Fibroblast of skin of scalp (primary cell): ENCODE measurements at places on chromosomes 7 and 10.

GRCh38 chr7:46756996-46757395 is 824.9 kb downstream of the TNS3 start:
- no peak for DNase-seq

GRCh38 chr7:388961-389701 is 99.2 kb downstream of the FOXL3 start:
- DNase-seq, result no peak

- no peak for DNase-seq
Measured at GRCh38 chr10:122194251-122194650, 76.8 kb upstream of the BTBD16 start.

DNA sequence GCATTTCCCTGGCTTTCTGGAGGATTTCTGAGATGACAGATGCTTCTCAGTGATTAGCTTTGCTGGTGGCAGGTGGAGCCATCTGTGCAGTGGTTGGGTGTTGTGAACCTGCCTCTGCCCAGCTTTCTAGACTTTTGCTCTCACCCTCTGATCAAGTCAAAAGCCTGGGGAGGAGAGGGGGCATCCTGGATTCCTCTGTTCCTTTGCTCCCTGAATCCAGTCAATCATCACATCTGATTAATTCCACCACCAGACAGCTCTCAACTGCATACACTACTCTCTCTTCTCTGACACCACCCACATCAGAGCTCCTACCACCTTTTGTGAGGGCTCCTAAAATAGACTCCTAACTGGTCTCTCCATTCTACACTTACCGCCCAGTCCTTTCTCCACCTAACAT is 283.5 kb downstream of the WDR11 start:
- DNase-seq, result no peak
